ENCODE measurements at places on chromosomes 1 and 21.

GRCh38 chr1:202045705-202046104 lies 35.3 kb downstream of the ELF3 start:
- DNase-seq = no peak

GRCh38 chr1:60672449-60672848 lies 409.9 kb upstream of the NFIA start:
- DNase-seq = no peak

GRCh38 chr1:227728059-227728891 lies 6.8 kb downstream of the JMJD4 start:
- DNase-seq = peak; percentile 73

DNA sequence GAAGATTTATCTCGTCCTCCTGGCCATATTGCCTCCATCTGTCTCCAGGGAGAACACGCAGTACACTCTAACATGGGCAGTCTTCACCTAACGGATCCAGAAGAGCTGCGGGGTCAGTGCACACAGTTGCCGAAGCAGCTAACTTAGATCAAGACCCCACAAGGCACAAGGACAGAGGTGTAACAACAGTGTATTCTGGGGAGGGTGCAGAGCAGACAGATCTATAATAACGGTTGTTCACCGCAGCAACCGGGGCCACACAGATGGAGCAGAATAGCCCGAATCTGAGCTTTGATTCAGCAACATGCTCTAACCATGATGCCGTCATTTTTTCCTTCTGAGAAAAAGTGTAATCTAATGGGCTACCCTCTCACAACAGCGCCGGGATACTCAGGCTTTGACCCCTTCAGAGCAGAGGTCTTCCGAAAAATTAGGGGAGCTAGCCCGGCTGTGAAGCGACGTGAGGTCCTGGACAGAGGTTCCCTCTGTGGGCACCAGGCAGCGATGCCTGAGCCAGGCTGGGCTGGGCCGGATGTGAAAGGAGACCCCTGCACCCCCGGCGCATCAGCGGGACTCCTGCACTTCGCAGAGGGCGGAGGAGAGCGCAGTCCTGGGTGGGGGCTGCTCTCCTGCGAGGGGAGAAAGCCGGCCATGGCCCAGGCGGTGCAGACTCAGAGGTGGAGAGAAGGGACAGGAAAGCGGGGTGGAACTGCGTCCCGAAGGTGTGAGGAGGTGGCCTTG lies 57.5 kb downstream of the BCL9 start:
- no peak for DNase-seq

DNA sequence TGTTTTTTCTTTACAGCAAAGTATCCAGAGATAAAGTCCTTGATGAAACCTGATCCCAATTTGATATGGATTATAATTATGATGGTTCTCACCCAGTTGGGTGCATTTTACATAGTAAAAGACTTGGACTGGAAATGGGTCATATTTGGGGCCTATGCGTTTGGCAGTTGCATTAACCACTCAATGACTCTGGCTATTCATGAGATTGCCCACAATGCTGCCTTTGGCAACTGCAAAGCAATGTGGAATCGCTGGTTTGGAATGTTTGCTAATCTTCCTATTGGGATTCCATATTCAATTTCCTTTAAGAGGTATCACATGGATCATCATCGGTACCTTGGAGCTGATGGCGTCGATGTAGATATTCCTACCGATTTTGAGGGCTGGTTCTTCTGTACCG lies 6.5 kb downstream of the DEGS1 start:
- no peak for DNase-seq

DNA sequence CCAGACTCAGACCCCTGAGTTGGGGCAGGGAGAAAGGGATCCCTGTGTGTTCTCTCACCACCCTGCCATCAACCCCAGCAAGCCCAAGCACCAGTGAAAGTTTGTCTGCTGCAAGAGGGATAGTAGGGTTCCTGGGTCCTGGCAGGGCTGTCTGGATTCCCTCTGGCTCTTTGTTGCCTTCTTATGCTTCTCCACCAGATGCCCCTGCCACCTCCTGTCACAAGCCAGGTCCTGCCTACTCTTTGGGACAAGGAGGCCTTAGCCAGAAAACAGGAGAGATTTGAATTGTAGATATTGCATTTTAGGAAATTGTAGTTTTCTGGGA lies 21.7 kb downstream of the UBE2T start:
- no peak for DNase-seq

- no peak for DNase-seq
Measured at GRCh38 chr1:59750328-59751003, 64.3 kb upstream of the HOOK1 start.

GRCh38 chr1:218345673-218346390 lies 696 bp downstream of the TGFB2 start:
- peak; percentile 65 for DNase-seq

- DNase-seq = no peak
Measured at GRCh38 chr21:33112681-33113080, 42.7 kb downstream of the OLIG1 start.

- no peak for DNase-seq
Measured at GRCh38 chr21:44914176-44914874, 6.4 kb downstream of the ITGB2 start.

All from NCI-H460 (cell line).